ENCODE measurements at places on chromosomes 4 and X. TPM values are rescaled to one million over a fixed set of nuclear protein-coding genes. Genes with fewer than 3 reads are reported as not detected.

Gene FRG1
- 35.7 TPM for total RNA-seq

Gene ATP2B3
- total RNA-seq: not detected

Gene SH3TC1
- total RNA-seq: 227 TPM

Gene SSX4
- total RNA-seq: not detected

Gene IQSEC2
- 16.6 TPM for total RNA-seq

Gene FGFBP2
- not detected for total RNA-seq

Gene MAGEB4
- total RNA-seq: not detected

Gene SSX2
- total RNA-seq: not detected

Gene SYN1
- 0.88 TPM for total RNA-seq

Gene CD99L2
- total RNA-seq: 67.2 TPM

Gene L1CAM
- total RNA-seq: 1.6 TPM

Gene SSX3
- not detected for total RNA-seq

Gene DACH2
- not detected for total RNA-seq

Gene STOX2
- 1.1 TPM for total RNA-seq

Gene FAM47E
- not detected for total RNA-seq

Gene YTHDC1
- 34.7 TPM for total RNA-seq

Gene CTAG1B
- total RNA-seq: not detected

Gene PSMD10
- total RNA-seq: 75.0 TPM

Gene OPHN1
- total RNA-seq: 2.9 TPM

Gene TIMM17B
- total RNA-seq: 34.2 TPM

Gene S100G
- total RNA-seq: not detected

Gene PRRG1
- 38.4 TPM for total RNA-seq

Gene ZNF185
- total RNA-seq: 9.4 TPM
